ENCODE measurements at places on chromosomes 7 and 10. TPM values are rescaled to one million over a fixed set of nuclear protein-coding genes. Genes with fewer than 3 reads are reported as not detected.

Gene ADO
- total RNA-seq, result 23.3 TPM

Gene PTN
- not detected for total RNA-seq

Gene BICC1
- 0.06 TPM for total RNA-seq

Gene MXI1
- total RNA-seq, result 29.8 TPM

Gene HOXA4
- 0.17 TPM for total RNA-seq

Gene ADAM8
- total RNA-seq, result 90.8 TPM

Gene TRPV5
- not detected for total RNA-seq

Gene HDAC9
- 0.61 TPM for total RNA-seq

Gene CHPF2
- 48.4 TPM for total RNA-seq

Gene MINDY4
- 1.1 TPM for total RNA-seq

Gene FAM131B
- 2.9 TPM for total RNA-seq

Gene PLPP4
- not detected for total RNA-seq

Gene HKDC1
- 1.1 TPM for total RNA-seq

Gene CLRN3
- total RNA-seq, result not detected

Measured in activated naive CD8-positive, alpha-beta T cell treated with anti-CD3 and anti-CD28 coated beads, Interleukin-2, amount 10 ng/mL, durations not matched to agents 7 days and 5 days (primary cell).